Skin of body (tissue), 3 donors: ENCODE measurements at places on chromosomes 12 and 14.

DNA sequence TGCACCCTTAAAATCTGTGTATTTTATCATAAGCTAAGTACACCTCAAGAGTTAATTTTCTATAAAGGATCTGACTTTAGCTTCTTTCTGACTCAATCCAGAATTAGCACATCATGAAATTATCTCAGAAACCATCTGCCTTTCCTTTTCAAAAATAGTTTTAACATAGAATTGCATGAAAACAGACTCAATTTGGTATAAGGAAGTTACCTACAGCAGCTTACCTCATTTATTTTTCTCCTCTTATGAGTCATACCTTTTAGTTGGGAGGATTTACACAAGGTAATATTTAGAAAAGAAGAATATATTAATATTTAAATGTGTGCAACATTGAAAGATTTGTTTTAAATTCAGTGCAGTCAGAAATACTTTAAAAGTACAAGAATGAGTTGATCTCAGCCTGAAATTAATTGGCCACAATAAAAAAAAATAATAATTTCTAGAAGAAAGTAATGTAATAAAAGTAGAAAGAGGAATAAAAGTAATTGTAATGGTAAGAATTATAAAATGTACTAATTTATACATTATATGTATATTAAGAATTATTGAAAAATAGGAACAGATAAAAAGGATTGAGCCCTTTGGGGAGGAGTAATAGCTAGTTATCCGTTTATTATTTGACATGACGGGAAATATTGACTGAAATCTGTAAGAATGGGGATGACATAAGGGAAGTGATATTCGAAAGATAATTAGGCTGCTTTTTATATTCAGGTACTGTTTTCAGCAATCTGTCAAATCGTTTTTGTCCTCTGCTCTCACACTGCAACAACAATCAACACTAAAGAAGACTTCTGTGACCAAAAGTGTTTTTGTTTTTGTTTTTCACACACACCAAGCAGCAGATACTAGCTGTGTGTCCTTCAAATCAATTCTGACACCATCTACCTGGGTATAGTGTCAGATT is 20.5 kb downstream of the ADAM21 start:
- DNase-seq = no peak

GRCh38 chr14:96362965-96363750 is at the start of the genes ATG2B and GSKIP:
TSS of gene ATG2B (minus strand) at chr14:96363341. CDS start at chr14:96362976, 365 bp downstream.
TSS of gene GSKIP (plus strand) at chr14:96363526. CDS start at chr14:96382248, 18,722 bp downstream.
- peak; percentile 95 for DNase-seq

DNA sequence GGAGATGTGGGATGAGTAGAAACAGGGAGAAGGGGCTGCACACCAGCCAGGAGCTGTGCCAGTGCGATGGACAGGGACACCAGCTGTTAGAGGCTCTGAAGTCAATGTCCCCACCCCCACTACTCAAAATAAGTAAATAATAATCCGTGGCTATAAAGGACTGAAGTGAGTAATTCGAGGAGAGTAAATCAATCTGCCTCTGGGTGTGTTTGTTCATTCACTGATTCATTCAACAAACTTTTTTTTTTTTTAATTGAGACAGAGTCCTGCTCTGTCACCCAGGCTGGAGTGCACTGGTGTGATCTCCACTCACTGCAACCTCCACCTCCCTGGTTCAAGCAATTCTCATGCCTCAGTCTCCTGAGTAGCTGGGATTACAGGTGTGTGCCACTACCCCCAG is 363.6 kb downstream of the TMEM132D start:
- DNase-seq = no peak

GRCh38 chr12:103632554-103633216 is 45.6 kb downstream of the STAB2 start:
- DNase-seq = no peak

- no peak for DNase-seq
Measured at GRCh38 chr14:104094709-104095425, 9.4 kb downstream of the ASPG start.

DNA sequence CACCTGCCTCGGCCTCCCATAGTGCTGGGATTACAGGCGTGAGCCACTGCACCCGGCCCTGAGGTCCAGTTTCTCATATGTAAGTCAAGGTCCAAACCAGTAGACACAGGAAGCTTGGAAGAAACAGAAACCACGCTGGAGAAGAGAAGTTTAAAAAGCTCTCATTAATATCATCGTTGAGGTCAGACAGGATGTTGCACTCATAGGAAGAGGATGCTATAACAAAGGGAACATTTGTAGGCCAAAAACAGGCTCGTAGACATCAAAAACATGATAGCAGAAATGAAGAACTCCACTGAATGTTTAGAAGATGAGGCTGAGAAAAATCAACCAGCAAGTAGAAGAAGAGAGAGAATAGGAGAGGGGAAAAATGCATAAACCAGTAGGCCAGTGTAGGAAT is 46.8 kb downstream of the ACACB start:
- DNase-seq = no peak

- DNase-seq = no peak
Measured at GRCh38 chr14:31787377-31787776, 226.2 kb downstream of the NUBPL start.

GRCh38 chr12:45469902-45470301 is 254.0 kb downstream of the ANO6 start:
- DNase-seq = no peak

GRCh38 chr12:67677166-67677565 is 28.6 kb downstream of the DYRK2 start:
- no peak for DNase-seq

DNA sequence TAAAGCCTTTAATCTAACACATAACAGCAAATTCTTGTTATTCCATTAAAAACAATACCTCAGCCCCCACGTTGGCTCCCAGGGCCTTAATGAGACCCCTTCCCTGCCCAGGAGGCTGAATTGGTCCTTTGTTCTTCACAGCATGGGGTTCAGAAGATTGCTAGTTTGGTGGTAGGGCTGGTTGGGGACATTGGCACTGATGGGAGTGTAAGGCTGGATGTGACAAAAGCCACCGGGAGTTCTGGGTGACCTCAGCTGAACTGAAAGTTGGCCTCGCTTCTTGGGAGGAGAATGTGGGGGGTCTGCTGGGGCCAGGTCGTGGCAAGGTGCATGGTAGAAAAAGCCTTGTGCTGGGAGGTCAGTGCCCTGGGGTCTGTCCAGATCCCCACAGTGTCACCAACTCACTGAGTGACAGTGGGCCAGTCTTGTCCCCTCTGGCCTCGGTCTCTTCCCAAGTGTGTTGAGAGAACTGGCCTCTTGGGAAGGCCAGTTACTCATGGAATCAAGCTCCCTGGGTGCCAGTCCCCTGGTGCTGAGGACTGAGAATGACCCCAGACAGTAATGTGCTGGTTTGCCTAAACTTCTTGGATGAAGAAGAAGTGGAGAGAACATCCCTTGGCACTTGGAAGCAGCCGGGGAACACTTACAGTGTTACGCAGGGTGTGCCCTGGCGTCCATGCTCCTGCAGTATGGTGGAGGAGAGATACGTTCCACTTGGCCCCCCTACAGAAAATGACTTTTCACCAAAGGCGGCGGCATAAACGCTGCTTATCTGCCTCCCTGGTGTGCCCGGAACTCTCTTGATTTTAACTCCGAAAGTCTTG is 283.7 kb upstream of the RTL1 start:
- no peak for DNase-seq

GRCh38 chr12:127635838-127636237 is 631.1 kb upstream of the TMEM132C start:
- no peak for DNase-seq
